ENCODE measurements at places on chromosomes 6 and 20.

DNA sequence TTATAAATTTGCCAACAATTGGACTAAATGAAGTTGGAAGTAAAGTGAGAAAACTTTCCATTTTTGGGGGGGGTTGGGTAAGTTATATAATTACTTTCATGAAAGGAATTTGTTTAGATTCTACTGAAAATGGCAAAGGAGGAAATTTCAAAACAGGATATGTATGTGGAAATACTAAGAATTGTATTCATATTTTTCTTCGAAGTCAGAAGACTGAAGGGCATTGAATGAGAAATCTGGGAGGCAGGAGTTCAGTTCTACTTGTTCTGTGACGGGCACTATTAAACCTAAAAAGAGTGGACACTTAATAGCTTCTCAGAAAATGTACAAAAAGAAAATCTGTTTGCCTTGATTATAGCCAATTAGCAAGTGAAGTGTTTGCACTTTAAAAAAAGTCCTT is 114.7 kb downstream of the PRIM2 start:
- no peak for DNase-seq

- DNase-seq: no peak
Measured at GRCh38 chr6:22444330-22444729, 125.0 kb upstream of the HDGFL1 start.

DNA sequence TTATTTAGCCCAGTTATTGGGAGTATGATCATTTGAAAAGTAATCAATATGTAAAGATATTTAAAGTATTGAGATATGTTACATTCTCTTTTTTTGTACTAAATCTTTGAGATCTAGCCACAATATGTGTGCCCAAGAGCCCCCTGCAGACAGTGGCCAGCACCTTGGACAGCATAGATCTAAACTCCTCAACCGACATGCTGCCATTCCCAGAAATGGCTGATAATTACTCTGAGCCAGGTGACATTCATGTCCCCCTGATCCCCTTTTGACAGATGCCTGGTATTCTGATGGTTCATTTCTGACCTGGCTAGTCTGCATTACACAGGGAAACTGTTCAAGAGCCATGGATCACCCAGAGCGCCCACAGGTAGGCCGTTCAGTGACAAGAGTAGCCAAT is 177.1 kb downstream of the ZDHHC14 start:
- no peak for DNase-seq

GRCh38 chr6:42390228-42390934 is 61.3 kb downstream of the TRERF1 start:
- DNase-seq: peak; percentile 75

DNA sequence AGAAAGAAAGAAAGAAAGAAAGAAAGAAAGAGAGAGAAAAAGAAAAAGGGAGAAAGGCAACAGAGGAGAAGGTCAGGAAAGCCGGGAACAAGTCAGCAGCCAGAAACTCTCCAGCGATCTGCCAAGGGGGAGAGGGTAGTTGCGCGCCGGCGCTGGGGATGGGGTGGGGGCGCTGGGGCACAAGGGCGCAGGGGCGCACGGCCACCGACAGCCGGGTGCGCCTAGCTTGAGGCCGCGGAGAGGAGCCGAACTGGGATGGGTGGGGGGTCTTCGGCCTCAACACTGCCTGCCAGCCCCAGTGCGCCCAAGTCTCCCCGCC is 533 bp upstream of the RSPO3 start:
- no peak for DNase-seq

GRCh38 chr6:33658982-33659689 is 38.0 kb downstream of the ITPR3 start:
- no peak for DNase-seq

DNA sequence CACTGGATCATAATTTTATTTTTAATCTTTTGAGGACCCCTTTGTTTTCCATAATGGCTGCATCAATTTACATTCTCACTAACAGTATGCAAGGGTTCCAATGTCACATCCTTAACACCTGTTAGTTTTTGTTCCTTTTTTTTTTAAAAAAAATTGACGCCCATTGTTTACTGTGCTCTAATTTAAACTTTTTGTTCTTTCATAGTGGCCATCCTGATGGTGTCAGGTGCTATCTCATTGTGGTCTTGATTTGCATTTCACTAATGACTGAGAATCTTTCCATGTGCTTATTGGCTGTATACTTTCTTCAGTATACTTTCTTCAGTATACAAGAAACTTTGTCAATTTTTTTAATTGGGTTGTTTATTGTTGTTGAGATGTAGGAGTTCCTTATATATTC is 347.0 kb downstream of the RNGTT start:
- DNase-seq: no peak

DNA sequence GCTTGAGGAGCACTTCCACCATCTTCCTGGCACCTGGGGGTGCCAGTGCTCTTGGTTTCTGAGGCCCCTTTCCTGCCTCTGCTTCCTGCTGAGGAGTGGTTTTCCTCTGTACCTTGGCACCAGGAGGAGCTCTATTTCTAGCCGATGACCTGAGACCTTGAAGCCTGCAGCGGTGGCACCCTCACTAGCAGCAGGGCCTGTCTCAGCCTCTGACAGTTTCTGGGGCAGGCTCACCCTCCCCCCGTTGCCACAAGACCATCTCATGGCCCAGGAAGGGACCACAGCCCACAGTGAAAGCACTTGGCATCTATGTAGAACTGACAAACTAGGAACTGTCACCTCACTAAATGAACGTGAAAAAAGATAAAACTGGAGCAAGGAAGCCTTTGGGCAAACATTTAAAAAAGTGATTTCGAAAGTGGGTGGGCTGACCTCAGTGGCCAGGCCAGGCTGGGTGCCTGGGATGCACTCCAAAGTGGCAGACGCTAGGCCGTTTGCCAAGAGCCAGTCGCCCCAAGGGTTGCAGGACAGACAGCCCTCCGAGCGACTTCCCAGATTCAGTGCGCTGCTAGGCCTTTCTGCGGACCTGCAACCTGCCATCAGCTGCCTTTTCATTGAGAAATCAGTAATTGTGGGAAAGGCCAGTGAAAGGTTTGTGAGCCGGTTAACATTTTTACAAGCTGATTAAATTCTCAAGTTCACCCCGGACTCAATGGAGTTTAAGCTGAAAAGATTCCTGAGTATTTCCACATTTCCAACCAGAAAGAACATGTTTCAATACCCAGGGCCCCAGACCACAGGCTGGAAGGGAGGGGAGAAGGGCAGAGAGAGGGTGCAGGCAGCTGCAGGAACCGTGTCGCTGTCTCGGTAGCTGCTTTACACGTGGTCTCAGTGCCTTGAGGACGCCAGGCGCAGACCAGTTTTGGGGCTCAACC is 303.7 kb downstream of the ESR1 start:
- DNase-seq: no peak

DNA sequence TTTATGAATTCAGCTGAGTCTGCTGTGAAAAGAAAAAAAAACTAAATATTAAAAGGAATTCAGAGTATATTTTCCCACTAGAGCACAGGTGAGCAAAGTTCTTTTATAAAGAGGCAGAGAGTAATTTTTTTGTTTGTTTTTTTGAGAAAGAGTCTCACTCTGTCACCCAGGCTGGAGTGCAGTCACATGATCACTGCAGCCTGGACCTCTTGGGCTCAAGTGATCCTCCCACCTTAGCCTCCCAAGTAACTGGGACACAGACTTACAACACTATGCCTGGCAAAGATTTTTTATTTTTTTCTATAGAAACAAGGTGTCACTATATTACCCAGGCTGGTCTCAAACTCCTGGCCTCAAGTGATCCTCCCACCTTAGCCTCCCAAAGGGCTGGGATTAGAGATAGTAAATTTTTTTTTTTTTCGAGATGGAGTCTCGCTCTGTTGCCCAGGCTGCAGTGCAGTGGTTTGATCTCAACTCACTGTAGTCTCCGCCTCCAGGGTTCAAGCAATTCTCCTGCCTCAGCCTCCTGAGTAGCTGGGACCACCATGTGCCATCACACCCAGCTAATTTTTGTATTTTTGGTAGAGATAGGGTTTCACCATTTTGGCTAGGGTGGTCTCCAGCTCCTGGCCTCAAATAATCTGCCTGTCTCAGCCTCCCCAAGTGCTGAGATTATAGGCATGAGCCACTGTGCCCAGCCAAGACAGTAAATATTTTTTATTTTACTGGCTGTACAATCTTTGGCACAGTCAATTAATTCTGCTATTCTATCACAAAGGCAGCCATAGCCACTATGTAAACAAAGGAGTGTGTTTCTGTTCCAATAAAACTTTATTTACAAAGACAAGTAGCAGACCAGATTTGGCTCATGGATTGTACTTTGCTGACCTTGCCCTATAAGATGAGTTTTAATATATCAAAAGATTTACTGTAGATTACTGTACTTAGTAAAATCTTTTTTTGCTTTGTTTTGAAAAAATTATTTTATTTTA is 14.5 kb upstream of the B4GALT5 start:
- DNase-seq: no peak

DNA sequence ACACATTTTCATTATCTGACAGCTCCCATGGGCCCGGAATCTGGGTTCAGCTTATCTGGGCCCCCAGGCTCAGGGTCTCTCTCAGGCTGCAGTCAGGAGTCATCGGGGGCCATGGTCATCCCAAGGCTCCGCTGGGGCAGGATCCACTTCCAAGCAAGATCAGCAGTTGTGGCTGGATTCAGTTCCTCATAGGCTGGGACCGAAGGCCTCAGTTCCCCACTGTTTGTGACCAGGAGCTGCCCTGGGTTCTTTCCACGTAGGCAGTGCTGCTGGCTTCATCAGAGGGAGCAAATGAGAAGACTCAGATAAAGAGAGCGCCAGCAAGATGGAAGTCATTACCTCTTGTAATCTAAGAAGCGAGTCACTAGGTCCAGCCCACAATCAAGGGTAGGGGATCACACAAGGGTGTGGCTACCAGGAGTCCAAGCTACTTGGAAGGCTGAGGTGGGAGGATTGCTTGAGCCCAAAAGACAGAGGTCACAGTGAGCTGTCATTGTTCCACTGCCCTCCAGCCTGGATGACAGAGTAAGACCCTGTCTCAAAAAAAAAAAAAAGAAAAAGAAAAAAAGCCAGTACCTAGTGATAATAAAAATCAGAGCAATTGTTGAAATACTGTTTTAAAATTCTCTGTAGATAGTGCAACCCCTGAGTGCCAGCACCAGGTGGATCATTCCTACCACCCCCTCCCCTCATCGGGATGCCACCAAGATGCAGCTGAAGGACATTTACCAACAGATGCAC is 162.7 kb downstream of the NFATC2 start:
- no peak for DNase-seq

DNA sequence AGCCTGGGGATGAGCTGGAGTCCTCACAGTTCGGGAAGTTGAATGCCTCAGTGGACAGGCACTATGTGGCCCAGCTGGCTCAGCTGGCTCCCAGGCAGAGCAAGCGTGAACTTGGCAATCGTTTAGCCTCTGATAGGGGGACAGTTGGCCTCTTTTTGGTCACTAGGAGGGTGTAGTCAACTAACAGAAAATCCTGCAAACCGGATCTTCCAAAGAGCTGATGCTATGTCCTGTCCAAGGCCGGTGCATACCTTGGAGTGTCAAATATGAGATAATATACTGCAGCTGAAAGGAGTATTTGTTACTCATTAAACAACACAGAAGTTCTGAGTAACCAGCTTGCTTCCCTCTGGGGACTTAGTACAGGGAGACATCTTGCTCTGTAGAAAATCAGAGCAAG is 126.2 kb upstream of the EXOC2 start:
- no peak for DNase-seq

DNA sequence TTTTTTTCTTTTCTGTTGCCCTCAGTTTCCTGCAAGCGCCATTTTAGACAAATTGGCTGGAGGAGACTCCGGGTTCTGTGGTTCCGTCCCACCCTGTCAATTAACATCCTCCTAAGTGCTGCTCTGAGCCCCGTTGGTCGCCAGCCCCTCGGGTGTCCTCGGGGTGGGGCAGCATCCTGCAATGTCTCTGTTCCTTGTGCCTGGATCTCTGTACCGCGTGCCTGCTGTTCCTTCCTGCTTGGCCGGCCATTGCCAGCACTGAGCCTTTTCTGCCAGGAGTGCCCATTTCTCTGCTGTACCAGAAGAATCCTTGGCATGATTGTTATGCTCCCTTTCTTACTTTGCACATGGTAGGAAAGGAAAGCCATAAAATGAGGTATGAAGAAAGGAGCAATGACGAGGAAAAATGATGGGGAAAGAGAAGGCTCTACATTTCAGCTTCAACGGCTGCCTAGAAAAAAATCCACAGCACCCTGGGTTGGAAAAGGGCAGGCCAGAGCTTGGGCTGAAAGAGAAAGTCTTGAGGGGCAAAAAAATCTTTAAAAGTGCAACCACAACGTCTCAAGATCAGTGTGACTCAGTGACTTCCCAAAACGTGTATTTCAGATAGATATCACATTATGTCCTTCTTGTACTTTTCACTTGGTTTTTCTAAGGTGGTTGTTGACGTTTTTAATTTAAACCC is 256.7 kb downstream of the CLIC5 start:
- DNase-seq: no peak

GRCh38 chr20:25287631-25288290 is 39.9 kb downstream of the PYGB start:
- no peak for DNase-seq

- no peak for DNase-seq
Measured at GRCh38 chr6:154732538-154733182, 556 bp upstream of the SCAF8 start.

GRCh38 chr20:45917790-45918141 is 5.8 kb upstream of the PLTP start:
- DNase-seq: no peak

DNA sequence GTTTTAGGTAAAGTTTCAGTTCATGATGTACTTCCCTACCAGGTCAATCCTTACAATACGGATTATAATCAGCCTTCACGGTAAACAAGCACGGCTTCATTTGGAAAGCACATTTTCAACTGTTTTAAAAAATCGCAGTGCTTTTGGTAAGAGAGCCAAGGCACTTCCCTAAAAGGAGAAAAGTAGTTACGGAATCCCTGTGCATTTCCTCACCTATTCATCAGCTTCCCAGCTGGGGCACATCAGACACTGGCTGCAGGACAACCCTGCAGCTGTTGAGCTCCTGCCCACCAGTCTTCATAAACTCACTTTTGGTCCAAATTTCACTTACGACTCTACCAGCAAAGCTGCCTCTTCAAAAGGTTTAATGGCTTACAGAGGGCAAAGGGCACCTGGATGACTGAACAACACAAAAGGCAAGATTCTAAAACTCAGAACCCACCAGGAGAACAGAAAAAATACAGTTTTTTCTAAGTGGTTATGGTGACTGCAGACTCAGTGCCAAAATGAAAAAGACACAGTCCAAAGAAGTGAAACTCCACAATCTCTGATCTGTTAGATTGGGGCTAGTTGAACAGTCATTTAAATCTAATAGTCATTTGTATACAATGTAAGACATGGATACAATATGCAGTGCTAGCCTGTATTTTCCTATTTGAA is 7.5 kb downstream of the SNX5 start:
- no peak for DNase-seq

- DNase-seq: no peak
Measured at GRCh38 chr20:59448851-59449444, 148.5 kb downstream of the EDN3 start.

GRCh38 chr6:25831532-25832306 is at the start of gene SLC17A1:
SLC17A1 (minus strand) TSS chr6:25832052; CDS start chr6:25830557, 1,495 bp downstream.
- no peak for DNase-seq

- DNase-seq: no peak
Measured at GRCh38 chr6:106628658-106629102, 618 bp downstream of the RTN4IP1 start.

- DNase-seq: peak; percentile 58
Measured at GRCh38 chr6:36120979-36121786, 9.1 kb upstream of the MAPK13 start.
